ENCODE measurements at places on chromosomes 1 and 21.

- H3K36me3 ChIP-seq, result no peaks in the 10 kb centered on the region
- H3K4me1 ChIP-seq, result no peaks in the 10 kb centered on the region
- H3K4me3 ChIP-seq, result no peak overlapping the region
- no peaks in the 10 kb centered on the region for H3K27me3 ChIP-seq
- no peak overlapping the region for H3K27ac ChIP-seq
Measured at GRCh38 chr1:53501065-53502005, 42.1 kb downstream of the DMRTB1 start.

GRCh38 chr1:219347921-219348391 is 174.3 kb downstream of the LYPLAL1 start:
- no peaks in the 10 kb centered on the region for H3K27me3 ChIP-seq
- H3K36me3 ChIP-seq, result no peaks in the 10 kb centered on the region
- no peaks in the 10 kb centered on the region for H3K4me1 ChIP-seq

- peaks cover 45% of the 10 kb centered on the region for H3K27me3 ChIP-seq
- no peaks in the 10 kb centered on the region for H3K36me3 ChIP-seq
- H3K27ac ChIP-seq, result peak overlapping the region; percentile 8
- H3K4me1 ChIP-seq, result peaks cover 13% of the 10 kb centered on the region
Measured at GRCh38 chr1:64223329-64224151, 20.1 kb downstream of the UBE2U start.

GRCh38 chr1:16926491-16927073 is 4.9 kb downstream of the CROCC start:
- H3K4me1 ChIP-seq, result peaks cover 8% of the 10 kb centered on the region
- H3K27me3 ChIP-seq, result no peaks in the 10 kb centered on the region
- no peak overlapping the region for H3K27ac ChIP-seq
- no peak overlapping the region for H3K4me3 ChIP-seq
- no peak for DNase-seq

DNA sequence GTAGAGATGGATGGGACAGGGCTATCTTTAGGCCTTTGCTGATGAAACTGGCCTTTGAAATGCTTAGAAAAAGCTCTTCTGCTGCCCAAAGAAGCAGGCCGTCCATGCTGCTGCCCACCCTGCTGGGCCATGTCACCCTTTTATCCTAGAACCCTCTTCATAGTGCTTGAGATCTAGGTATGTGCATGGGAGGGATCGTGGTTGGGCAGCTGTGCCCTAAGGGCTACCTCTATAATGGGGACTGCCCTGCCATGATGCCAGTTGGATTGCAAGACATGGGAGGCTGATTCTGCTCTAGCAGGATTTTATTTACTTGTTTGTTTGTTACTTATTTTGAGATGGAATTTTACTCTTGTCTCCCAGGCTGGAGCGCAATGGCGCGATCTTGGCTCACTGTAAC is 69.0 kb downstream of the HHAT start:
- no peak for DNase-seq
- H3K4me3 ChIP-seq, result no peak overlapping the region
- no peaks in the 10 kb centered on the region for H3K36me3 ChIP-seq
- H3K27me3 ChIP-seq, result peaks cover 18% of the 10 kb centered on the region
- no peak overlapping the region for H3K27ac ChIP-seq
- H3K4me1 ChIP-seq, result peaks cover 13% of the 10 kb centered on the region

- no peak overlapping the region for H3K27ac ChIP-seq
- H3K4me1 ChIP-seq, result peaks cover 14% of the 10 kb centered on the region
- peaks cover 30% of the 10 kb centered on the region for H3K36me3 ChIP-seq
- H3K4me3 ChIP-seq, result no peak overlapping the region
Measured at GRCh38 chr21:45270306-45270821, 17.3 kb downstream of the POFUT2 start.

DNA sequence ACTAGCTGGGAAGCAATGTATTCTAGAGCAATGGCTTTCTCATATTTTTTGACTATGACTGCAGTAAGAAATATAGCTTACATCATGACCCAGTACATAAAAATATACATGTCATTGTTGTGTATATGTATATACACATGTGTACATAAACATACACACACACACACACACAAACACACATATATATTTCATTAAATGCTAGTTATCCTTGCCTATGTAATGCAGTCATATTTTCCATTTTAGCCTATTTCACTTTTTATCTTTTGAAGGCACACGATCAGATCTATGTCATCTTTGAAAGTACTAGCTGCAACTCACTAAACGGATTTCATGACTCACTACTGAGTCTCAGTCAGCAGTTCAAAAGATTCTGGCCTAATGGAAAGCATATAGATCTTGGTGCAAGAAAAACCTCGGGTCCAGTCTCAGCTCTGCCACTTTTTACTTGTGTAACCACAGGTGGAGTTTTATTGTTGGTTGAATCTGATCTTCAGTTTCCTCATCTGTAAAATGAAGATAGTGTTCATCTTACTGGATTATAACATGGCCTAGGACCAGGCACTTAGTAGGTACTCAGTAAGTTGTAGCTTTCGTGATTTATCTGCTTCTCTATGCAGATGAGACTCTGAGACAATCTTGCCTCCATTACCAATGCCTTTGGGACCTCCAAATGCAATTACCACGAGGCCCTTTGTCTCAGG is 325.6 kb downstream of the RRAGC start:
- DNase-seq, result no peak
- H3K27ac ChIP-seq, result peak overlapping the region; percentile 28
- no peaks in the 10 kb centered on the region for H3K36me3 ChIP-seq
- H3K4me1 ChIP-seq, result peaks cover 15% of the 10 kb centered on the region
- peaks cover 2% of the 10 kb centered on the region for H3K27me3 ChIP-seq
- H3K4me3 ChIP-seq, result no peak overlapping the region

DNA sequence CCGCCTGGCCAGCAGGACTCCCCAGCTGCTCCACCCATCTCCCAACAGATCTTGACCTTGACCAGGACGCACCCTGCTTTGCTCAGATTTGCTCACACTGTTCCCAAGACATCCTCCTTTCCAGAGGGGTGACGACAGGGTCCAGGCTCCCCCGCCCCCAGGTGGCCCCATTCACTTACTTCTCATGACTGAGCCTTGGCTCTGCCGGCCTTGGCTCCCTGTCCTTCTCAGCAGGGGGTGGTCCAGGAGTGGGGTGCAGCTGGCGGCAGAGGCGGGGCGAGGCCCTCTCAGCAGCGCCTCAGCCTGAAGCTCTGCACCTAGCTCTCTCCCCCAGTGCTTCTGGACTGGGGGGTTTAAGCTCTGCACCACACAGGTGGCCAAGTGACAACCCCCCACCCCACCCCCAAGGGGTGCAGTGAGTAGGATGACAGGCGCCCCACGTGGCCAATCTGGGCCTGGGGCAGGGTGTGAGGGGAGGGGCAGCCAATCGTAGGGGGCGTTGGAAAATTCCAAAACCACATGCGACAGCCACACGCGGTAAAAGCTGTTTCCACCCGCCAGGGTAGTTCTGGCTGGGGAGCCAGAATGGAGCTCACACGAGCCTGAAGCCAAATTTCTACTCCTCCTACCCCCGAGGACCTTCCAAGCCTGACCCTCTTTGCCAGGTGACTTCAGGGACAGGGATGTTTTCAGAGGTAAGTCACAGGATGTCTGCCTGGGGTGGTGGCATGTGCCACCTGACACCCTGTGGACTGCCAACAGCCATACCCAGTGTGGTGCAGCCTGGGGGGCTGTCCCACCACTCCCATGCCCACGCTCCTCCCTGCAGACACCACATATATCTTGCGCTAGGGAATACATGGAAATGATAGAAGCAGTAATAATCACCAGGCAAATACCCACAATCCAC is 5.6 kb downstream of the RORC start:
- H3K27me3 ChIP-seq, result no peaks in the 10 kb centered on the region
- no peaks in the 10 kb centered on the region for H3K36me3 ChIP-seq
- peaks cover 58% of the 10 kb centered on the region for H3K4me1 ChIP-seq
- no peak for DNase-seq
- H3K27ac ChIP-seq, result peak overlapping the region; percentile 39
- H3K4me3 ChIP-seq, result peak overlapping the region; percentile 31

GRCh38 chr1:206772243-206772937 is at the start of gene IL10:
IL10 (minus strand) TSS chr1:206772494; CDS start chr1:206772435, 59 bp downstream.
- H3K27me3 ChIP-seq, result peaks cover 21% of the 10 kb centered on the region
- no peaks in the 10 kb centered on the region for H3K36me3 ChIP-seq
- peaks cover 68% of the 10 kb centered on the region for H3K4me1 ChIP-seq
- no peak for DNase-seq
- no peak within 1 kb of the TSS for H3K4me3 ChIP-seq

- no peaks in the 10 kb centered on the region for H3K4me1 ChIP-seq
- DNase-seq, result no peak
- H3K36me3 ChIP-seq, result no peaks in the 10 kb centered on the region
- H3K27ac ChIP-seq, result no peak overlapping the region
- H3K4me3 ChIP-seq, result no peak overlapping the region
Measured at GRCh38 chr21:17050646-17051045, 462.2 kb upstream of the CXADR start.

DNA sequence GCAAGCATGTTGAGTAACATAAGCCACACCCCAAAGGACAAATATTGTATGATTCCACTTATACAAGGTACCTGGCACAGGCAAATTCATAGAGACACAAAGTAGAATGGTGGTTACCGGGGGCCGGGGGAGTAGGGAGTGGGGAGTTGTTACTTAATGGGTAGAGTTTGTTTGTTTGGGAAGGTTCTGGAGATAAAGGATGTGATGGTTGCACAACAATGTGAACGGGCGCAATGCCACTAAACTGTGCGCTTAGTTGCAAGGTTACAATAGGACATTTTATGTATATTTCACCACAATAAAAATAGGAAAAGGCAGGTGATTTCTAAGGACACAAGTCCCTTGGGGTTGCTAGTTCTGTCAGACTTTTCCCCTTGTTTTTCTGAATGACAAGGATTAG is 516.6 kb downstream of the KIF26B start:
- no peak for DNase-seq
- no peak overlapping the region for H3K27ac ChIP-seq
- H3K4me3 ChIP-seq, result no peak overlapping the region
- no peaks in the 10 kb centered on the region for H3K27me3 ChIP-seq
- no peaks in the 10 kb centered on the region for H3K36me3 ChIP-seq

DNA sequence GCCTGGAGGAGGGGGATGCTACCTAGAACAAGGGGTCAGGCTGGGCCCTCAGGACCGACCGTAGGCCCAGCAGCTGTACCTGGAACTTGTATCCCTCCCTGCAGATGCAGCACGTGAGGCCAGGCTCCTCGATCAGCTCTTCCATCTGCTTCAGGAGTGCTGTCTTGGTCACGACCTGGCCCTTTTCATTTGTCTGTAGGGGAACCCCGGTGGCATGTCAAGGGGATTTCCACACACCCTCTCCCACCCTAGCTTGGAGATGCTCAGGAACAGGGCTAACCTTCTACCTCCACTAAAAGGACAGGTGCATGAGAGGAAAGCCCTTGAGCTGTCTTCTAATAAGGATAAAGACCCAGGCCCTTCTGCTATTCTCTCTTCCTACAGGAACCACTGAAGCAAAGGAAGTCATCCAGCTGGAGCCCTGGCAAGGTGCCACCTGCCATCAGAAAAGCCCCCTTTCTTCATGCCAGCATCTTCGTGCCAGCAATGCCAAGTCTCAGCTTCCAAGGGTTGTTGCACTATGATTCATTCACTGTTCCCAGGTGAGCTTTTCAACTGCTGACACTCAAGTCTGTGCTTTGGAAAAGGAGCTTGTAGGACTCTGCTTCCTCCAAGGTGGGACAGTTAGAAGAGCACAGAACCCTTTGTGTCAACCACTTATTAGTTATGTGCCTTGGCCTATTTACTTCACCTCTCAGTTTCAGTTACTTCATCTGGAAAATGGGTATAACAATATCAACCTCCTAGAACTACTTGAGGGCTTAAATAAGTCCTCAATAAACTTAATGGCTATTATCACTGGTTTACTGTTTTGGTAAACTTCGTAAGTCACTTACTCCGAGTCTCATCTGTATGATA is 122.1 kb downstream of the UBR4 start:
- no peak for DNase-seq
- peaks cover 29% of the 10 kb centered on the region for H3K4me1 ChIP-seq
- H3K4me3 ChIP-seq, result no peak overlapping the region
- peak overlapping the region; percentile 73 for H3K27ac ChIP-seq
- no peaks in the 10 kb centered on the region for H3K27me3 ChIP-seq

- peaks cover 32% of the 10 kb centered on the region for H3K4me1 ChIP-seq
- H3K4me3 ChIP-seq, result peak overlapping the region; percentile 67
- H3K27ac ChIP-seq, result peak overlapping the region; percentile 52
- peak; percentile 68 for DNase-seq
- peaks cover 3% of the 10 kb centered on the region for H3K36me3 ChIP-seq
Measured at GRCh38 chr21:39385299-39386145, 36.6 kb upstream of the HMGN1 start.

DNA sequence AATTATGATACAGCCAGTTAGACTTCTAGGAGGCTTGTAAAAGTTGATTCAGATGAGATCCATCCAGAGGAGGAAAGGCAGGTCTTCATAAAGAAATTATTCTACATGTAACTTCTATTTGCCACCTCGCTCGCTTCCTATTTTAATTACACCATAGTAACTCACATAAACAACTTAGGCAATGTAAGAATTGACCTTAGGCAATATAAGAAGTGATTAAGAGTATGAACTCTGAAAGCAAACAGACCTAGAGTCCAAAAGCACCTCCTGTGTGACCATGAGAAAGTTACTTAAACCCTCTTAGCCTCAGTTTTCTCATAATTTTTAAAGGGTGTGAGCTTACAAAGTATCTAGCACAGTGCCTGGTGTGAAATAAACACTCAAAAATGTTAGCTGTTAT is 192.7 kb upstream of the NFIA start:
- H3K4me3 ChIP-seq, result no peak overlapping the region
- H3K4me1 ChIP-seq, result no peaks in the 10 kb centered on the region
- H3K27ac ChIP-seq, result no peak overlapping the region
- H3K27me3 ChIP-seq, result peaks cover 35% of the 10 kb centered on the region
- DNase-seq, result no peak

DNA sequence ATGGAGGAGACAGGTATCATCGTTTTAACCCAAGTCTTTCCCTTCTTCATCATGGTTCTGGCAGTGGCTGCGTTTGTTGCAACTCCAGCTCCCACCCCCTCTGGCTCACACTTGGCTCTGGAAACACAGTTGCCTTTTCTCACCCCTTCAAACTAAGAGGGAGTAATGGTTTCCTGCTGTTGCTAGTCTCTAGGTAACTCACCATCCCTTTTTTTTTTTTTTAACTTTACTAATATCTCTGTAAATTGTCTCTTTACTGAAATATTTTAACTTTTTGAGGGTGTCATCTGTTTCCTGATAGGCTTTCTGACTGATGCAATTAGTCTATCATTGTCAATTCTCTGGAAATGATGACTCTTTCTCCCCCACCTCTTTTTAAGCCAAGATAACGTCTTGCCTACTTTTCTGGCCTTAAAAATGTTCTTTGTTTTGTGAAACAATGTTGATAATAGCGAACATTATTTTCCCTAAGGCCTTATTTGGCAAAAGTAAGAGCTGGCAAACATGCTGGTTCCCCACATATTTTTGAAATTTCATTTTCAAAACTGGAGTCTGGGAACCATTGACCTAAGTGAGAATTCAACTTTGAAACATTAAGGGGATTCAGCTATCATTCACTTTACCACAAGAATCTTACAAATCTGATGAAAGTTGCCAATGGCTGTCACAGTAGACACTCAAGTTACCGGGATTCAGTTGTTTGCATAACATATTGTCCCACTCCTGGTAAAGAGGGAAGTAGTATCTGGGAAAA is 85.3 kb downstream of the LEPR start:
- H3K4me3 ChIP-seq, result no peak overlapping the region
- H3K27ac ChIP-seq, result no peak overlapping the region
- H3K27me3 ChIP-seq, result peaks cover 3% of the 10 kb centered on the region
- H3K4me1 ChIP-seq, result no peaks in the 10 kb centered on the region
- no peaks in the 10 kb centered on the region for H3K36me3 ChIP-seq

GRCh38 chr1:17462669-17463068 is 23.2 kb upstream of the RCC2 start:
- no peaks in the 10 kb centered on the region for H3K36me3 ChIP-seq
- no peaks in the 10 kb centered on the region for H3K27me3 ChIP-seq
- DNase-seq, result no peak
- no peak overlapping the region for H3K27ac ChIP-seq
